Cardiac muscle cell (in vitro differentiated cells and primary cell): ENCODE measurements at places on chromosomes 11 and 22. TPM values are rescaled to one million over a fixed set of nuclear protein-coding genes. Genes with fewer than 3 reads are reported as not detected.

Gene PKP3
- total RNA-seq, result 0.09 and 0.70 TPM in 2 replicates

- no peak for DNase-seq
- no peaks in the 10 kb centered on the region for H3K27me3 ChIP-seq
- no peaks in the 10 kb centered on the region for H3K4me1 ChIP-seq
- no peaks in the 10 kb centered on the region for H3K36me3 ChIP-seq
Measured at GRCh38 chr22:44391015-44391414, 78.3 kb upstream of the SHISAL1 start.

Gene OR2D2
- not detected in 2 replicates for total RNA-seq

GRCh38 chr11:114563077-114563476 lies 3.4 kb upstream of the NXPE1 start:
- no peak overlapping the region for H3K27ac ChIP-seq
- H3K36me3 ChIP-seq, result no peaks in the 10 kb centered on the region
- DNase-seq, result no peak
- H3K4me1 ChIP-seq, result no peaks in the 10 kb centered on the region

Gene OR51B4
- total RNA-seq, result 0.57 and 0.85 TPM in 2 replicates

GRCh38 chr11:122984186-122985011 lies 2.8 kb upstream of the BSX start:
- H3K4me3 ChIP-seq, result peak overlapping the region; percentile 68
- H3K27ac ChIP-seq, result no peak overlapping the region
- DNase-seq, result peak; percentile 29
- H3K36me3 ChIP-seq, result no peaks in the 10 kb centered on the region

GRCh38 chr11:20238712-20239111 lies 78.4 kb upstream of the DBX1 start:
- no peaks in the 10 kb centered on the region for H3K27me3 ChIP-seq
- H3K36me3 ChIP-seq, result no peaks in the 10 kb centered on the region
- no peak overlapping the region for H3K27ac ChIP-seq
- no peak overlapping the region for H3K4me3 ChIP-seq
- no peaks in the 10 kb centered on the region for H3K4me1 ChIP-seq

Gene TRIM44
- 19.2 and 44.2 TPM in 2 replicates for total RNA-seq

DNA sequence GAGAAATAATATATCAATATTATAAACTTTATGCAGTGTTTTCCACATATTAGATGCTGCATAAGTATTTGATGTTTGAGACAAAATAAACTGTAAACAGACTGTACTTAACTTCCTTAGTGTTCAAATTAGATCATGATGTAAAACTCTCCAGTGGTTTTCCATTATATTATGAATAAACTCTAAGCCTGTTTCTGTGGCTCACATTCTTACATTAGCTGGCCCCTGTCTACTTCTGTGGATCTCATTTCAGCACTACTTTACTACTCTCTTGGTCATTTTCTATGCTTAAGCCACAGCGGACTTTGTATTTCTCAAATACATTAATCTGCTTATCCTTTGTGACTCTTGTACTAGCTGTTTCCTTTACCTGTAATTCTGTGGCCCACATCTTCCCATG lies 55.6 kb downstream of the ARHGEF12 start:
- H3K27ac ChIP-seq, result no peak overlapping the region
- H3K4me3 ChIP-seq, result no peak overlapping the region

GRCh38 chr11:106088896-106089295 lies 11.4 kb downstream of the AASDHPPT start:
- no peak overlapping the region for H3K4me3 ChIP-seq
- peaks cover 21% of the 10 kb centered on the region for H3K36me3 ChIP-seq
- no peak overlapping the region for H3K27ac ChIP-seq

DNA sequence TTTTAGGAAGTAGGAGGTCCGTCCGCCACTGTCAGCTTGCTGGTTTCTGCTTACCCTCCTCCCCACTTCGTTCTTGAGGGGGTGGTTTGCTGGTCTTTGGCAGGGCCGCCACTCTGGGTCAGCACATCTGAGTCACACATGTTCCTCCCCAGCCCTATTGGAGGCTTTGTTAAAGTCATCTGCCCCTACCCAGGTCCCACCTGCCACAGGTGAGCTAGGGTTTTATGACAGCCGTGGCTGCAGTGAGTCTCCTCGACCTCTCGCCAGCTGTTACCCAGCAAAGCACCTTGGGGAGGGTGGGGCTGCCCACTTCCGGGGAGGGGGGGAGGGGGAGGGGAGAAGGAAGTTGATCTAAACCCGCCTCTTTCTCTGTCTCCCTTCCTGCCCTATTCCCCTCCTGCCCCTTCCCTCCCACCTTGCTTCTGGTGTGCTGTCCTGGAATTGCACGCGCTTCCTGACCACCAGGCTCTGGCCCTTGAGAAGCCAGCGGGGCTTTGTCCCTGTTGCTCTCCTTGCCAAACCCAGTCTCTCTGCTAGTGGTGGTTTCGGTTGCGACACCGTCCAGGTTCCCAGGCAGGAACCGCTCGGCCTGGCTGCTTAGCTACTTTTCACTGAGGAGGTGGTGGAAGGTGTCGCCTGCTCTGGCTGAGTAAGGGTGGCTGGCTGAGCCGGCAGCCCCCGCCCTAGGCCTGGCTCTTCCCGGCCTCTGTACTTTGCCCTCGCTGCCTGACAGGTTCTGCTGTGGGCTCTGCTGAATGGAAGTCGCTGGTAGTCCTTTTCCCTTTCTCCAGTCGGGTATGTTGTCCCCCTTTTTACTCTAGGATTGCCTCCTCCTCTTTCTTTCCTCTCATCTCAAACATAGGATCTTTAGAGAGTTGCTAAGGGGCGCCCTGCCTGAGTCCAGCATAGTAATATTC lies 28.5 kb downstream of the RCOR2 start:
- peak; percentile 80 for DNase-seq
- peak overlapping the region; percentile 84 for H3K27ac ChIP-seq
- H3K36me3 ChIP-seq, result no peaks in the 10 kb centered on the region
- no peaks in the 10 kb centered on the region for H3K27me3 ChIP-seq
- H3K4me1 ChIP-seq, result peaks cover 36% of the 10 kb centered on the region

DNA sequence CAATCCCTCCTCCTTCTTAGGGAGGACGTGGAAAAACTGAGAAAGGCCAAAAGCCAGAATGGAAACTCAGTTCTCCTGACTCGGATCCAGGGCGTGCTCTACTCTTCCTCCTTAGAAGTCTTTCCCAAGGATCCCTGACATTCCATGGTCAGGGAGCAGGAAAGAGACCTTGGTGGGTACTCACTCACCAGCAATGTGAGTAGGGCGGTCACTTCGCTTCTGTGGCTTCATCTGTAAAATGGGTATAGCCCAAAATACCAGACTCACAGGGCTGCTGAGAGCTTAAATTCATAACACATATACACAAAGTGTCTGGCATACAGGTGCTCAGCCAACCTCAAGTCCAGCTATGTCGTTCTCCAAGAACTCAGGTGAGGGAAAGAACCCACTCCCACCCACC lies 629 bp upstream of the KCTD17 start:
- no peaks in the 10 kb centered on the region for H3K4me1 ChIP-seq
- no peaks in the 10 kb centered on the region for H3K27me3 ChIP-seq

Gene ZNF280B
- 0.46 and 0.86 TPM in 2 replicates for total RNA-seq

DNA sequence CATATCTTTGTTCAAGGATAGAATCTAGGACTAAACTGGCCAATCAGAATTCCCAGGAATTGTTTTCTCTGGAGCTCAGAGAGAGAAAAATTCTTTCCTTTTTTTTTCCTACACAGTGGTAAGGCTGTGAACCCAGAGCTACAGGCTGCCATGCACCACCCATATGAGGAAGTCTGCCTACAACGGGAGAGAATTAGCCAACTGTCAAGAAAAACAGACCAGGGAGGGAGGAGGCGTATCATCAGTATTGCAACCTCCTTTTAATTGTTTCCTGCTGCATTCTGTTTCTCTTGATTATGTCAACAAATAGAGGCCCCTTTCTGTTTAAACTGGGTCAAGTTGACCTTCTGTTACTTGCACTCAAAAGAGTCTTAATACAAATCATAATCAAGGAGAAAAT lies 176.5 kb upstream of the UBASH3B start:
- peaks cover 5% of the 10 kb centered on the region for H3K4me1 ChIP-seq
- no peak overlapping the region for H3K27ac ChIP-seq
- no peak overlapping the region for H3K4me3 ChIP-seq
- H3K36me3 ChIP-seq, result no peaks in the 10 kb centered on the region
- peak; percentile 1 for DNase-seq

Gene SHISA8
- total RNA-seq, result not detected in 2 replicates

DNA sequence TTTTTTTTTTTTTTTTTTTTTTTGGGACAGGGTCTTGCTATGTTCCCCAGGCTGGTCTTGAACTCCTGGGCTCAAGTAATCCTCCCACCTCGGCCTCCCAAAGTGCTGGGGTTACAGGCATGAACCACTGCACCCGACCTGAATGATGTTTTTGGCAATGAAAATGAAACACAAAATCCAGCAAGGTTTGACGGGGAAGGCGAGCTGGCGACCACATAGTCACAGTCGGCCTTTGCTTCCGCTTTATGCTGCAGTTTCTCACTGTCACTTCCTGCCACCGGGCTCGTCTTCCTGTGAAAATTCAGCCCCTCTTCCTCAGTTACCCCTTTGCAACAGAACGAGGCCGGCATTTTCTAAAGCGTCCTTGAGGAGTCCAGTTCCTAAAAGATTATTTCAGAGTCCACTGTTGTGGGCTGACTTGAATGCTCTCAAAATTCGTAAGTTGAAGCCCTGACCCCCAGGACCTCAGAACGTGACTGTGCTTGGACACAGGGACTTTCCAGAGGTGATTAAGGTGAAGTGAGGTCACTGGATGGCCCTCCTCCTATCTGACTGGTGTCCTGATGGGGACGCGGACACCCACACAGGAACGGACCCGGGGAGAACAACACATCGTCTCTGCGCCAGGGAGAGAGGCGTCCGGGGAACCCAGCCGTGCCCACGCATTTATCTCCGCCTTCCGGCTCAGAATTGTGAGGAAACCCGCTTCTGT lies 2.9 kb upstream of the BID start:
- no peak overlapping the region for H3K4me3 ChIP-seq
- H3K27ac ChIP-seq, result no peak overlapping the region
- DNase-seq, result no peak
- H3K27me3 ChIP-seq, result no peaks in the 10 kb centered on the region
- H3K36me3 ChIP-seq, result no peaks in the 10 kb centered on the region

Gene TTC28
- 57.5 and 109 TPM in 2 replicates for total RNA-seq

Gene IGF2
- 91.4 and 120 TPM in 2 replicates for total RNA-seq

- DNase-seq, result no peak
- H3K27ac ChIP-seq, result no peak overlapping the region
- H3K4me1 ChIP-seq, result peaks cover 3% of the 10 kb centered on the region
Measured at GRCh38 chr11:101063706-101064105, 65.9 kb downstream of the PGR start.

DNA sequence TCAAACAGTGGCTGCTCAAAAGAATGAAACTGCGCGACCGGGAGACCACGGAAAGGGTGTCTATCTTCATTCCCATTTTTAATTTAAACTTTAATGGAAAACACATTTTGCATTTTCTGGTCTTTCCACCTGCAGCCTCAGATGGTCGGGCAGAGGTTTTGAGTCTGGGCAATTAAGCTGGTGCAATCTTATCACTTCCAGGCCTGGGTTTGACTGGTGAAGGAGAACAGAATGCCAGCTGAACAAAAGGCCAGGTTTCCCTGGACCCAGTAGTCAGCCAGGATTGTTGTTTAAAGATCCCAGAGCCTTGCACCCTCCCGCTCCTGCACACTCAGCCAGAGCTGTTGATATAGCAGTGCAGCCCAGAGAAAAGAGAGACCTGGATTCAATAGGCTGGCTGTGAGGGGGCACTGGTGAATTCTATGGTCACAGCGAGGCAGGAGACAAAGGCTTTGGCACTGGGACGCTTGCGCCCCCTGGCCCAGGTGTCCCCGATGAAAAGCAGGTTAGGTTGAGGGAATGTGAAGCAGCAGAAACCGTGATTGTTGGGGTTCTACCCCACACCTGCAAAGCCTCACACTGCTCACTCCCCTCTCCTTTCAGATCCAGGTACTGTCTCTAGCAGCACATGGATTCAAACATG lies 83.6 kb downstream of the FLI1 start:
- H3K4me1 ChIP-seq, result no peaks in the 10 kb centered on the region
- peaks cover 57% of the 10 kb centered on the region for H3K27me3 ChIP-seq
- DNase-seq, result no peak
- H3K36me3 ChIP-seq, result no peaks in the 10 kb centered on the region
